ENCODE measurements at places on chromosomes 11 and 22.
A peak's percentile ranks its signal among the peaks of the same experiment; 100 is the strongest.

GRCh38 chr11:15707971-15708370, 593.2 kb downstream of the INSC start:
- DNase-seq: no peak

DNA sequence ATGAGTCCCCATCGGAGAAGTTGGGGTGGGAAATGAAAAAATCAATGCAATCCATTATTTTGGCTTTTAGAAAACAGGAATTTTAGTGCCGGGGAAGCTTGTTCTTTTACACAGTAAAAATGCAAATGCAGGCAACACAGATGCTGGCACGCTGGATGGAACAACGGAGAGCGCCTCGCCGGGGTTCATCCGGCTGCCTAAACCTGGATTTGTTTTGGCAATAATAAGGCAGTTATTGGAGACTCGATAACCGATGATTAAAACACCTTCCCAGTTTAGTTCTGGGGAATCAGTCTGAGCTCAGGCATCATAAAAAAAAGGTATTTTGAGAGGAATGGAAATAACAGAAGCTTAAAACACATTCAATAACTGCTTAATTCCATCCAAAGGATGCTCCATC, 2.9 kb downstream of the DSCAML1 start:
- no peak for DNase-seq

DNA sequence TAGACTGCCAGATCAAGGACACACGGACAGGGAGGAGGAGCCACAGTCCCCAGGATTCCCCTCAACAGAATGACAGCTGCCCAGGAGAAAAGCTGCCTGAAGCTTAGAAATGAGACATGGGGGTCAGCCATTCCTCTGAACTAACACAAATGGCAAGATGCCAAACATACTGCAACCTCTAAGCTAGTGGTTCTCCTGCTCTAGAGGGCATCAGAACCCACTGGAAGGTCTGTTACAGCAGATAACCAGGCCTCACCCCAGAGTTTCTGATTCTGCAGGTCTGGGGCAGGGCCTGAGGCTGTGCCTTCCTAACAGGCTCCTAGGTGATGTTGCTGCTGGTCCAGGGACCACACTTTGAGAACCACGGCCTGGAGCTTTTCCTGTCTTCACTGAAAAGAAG, 28.6 kb upstream of the BID start:
- DNase-seq: no peak

GRCh38 chr11:75474878-75475766, 42.1 kb upstream of the KLHL35 start:
- DNase-seq: peak; percentile 56

DNA sequence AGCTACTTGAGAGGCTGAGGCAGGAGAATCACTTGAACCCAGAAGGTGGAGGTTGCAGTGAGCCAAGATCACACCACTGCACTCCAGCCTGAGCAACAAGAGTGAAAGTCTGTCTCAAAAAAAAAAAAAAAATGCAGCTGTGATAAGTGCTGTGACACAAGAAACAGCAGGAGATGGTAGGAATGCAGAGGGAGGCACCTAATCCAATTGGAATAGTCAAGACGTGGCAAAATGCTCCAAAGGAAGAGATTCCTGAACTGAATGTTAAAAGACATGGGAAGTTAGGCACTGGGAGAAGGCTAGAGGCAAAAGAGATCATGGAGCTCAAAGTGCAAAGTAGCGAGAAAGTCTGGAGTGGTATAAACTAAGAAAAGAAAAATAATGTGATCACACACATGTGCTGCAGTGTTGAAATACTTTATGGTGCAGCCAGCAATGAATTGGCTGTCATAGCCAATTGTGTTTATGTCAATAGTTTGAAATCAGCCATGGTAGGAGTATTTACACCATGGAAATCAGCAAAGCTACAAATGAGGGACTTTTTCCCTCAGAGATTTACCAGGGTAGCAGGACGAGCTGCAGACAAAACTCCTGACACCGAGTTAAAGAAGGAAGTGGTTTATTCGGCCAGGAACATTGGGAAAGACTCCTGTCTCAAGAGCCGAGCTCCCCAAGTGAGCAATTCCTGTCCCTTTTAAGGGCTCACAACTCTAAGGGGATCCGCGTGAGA, 40.9 kb upstream of the LIPT2 start:
- DNase-seq: no peak

DNA sequence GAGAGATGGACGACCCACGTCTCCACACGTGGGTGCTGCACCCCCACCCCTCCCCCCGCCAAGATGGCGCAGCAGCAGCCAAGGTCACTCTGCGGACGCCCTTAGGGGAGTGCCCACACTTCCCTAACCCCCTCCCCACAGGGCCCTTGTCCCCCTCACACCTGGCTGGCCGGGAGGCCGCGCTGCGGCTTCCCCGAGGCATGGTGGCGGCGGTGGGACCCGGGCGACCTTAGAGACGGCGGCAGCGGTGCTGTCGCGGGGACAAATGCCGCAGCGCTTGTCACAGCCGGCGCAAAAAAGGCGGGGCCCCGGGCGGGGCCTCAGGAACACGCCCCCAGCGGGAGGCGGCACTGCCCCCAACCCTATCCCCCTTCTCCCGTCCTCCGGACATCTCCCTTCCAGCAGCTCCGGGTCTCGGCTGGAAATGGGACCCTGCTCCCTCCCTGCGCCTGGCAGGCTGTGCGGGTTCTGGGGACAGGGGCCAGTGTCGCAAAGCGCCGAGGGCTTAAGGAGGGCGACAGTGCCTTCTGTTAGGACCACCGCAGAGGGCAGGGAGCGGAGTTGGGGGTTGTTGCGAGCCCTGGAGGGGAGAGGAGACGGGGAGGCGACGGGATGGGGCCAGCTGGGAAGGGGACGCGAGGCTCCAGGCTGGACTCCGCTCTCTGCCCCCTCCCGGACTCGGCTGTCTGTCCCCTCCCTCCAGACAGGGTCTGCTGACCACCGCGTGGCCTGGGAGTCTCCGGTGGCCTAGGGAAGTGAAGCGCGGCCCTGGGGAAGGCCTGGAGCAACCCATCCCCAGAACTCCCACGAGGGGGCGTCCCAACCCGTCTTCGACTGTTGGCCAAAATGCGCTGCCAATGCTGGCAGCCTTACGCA, at the start of gene CHCHD10:
Gene CHCHD10 (minus strand): TSS at position 300 of the 876 bp plus-strand sequence. CDS start 98 bp downstream, at position 202.
- peak; percentile 71 for DNase-seq

Data from CD4-positive, alpha-beta T cell treated with Interferon gamma for 1 hour (primary cell).